ENCODE measurements at places on chromosomes 5 and 9.
A peak's percentile ranks its signal among the peaks of the same experiment; 100 is the strongest.

- DNase-seq: no peak
Observed at GRCh38 chr5:90930756-90931431, 372.3 kb downstream of the ADGRV1 start.

DNA sequence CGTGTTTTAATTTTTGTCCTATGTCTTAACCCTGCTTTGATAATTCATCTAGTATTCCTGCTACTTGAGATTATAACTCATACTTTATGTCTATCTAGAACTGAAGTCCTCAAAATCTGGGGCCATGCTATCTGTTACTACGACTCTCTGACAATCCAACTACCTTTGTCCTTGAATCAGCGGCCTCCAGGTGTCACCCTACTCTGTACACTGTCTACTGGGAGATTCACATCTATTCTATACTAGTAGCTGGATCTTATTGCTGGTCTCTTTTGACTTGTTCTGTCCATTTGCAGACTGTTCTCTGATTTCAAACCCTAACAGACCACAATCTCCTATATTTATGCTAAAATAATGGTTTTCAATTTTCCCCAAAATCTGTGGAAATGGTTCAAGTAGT is 225.5 kb upstream of the ELAVL2 start:
- no peak for DNase-seq

DNA sequence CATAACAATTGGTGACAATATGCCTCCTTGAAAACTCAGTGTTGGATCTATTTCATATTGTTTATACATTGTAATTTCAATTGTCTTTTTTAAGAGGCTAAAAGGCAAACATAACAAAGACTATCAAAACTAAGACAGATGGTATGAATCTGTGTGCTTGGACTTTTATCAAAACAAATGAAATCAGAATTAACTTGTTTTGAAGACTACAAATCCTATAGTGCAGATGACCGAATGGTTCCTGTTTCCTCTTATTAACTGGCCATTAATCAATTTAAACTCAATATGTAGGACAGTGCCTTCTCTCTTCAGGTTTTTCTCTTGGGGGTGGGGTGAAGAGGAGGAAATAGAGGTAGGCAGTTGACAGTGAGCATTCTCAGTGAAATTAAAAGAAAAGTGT is 366.9 kb upstream of the GRAMD2B start:
- no peak for DNase-seq

DNA sequence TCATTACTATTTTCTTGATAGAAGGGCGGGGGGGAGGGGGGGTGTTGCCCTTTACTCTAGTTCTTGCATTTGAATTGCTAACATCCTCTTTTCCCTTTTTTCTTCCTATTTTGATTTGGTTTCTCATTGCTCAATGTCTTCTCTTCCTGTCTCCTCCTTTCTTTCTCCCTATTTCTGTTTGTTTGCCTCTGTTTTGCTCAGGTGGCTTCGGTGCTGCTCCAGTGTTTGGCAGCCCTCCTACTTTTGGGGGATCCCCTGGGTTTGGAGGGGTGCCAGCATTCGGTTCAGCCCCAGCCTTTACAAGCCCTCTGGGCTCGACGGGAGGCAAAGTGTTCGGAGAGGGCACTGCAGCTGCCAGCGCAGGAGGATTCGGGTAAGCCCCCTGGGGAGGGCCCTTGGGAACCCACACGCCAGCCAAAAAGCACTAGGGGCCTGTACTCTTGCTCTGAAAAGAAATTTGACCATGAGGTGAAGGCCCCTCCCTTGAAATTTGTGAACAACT is 48.3 kb downstream of the FAM78A start:
- DNase-seq: no peak

DNA sequence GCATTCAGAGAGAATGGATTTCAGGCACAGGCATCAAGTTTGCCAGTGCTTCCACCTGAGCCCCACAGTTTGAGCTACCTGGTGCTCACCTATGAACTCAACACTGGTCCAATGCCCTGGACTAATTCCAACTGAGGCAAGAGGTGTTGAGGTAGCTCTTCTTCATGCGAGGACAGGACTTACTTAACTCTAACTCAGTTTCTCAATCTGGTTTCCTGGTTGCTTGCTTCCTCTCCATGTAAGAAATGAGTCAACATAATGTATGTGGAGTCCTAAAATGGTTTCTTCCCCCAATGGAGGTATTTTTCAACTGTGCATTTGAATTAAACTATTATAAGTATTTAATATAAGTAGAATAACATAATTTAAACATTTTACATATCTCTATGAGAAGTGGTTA is 523.6 kb upstream of the DAB2 start:
- no peak for DNase-seq

DNA sequence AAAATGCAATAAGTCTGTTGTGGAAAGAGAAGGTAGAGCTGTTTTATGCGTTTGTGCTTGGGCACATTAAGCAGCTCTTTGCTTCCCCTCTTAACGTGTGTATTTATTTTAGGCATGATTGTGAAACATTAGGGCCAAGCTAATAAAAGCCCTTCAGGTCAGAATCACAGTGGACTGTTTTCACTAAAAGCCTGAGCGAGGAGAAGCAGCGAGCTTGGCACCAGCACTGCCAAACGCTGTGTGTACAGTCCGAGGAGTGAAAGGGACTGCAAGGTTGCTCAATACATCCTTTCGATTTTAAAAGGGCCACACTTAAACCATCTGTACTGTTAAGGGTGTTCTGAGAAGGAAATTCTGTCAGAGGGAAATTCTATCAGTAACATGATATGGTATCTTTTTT is 107.2 kb upstream of the CKMT2 start:
- no peak for DNase-seq

DNA sequence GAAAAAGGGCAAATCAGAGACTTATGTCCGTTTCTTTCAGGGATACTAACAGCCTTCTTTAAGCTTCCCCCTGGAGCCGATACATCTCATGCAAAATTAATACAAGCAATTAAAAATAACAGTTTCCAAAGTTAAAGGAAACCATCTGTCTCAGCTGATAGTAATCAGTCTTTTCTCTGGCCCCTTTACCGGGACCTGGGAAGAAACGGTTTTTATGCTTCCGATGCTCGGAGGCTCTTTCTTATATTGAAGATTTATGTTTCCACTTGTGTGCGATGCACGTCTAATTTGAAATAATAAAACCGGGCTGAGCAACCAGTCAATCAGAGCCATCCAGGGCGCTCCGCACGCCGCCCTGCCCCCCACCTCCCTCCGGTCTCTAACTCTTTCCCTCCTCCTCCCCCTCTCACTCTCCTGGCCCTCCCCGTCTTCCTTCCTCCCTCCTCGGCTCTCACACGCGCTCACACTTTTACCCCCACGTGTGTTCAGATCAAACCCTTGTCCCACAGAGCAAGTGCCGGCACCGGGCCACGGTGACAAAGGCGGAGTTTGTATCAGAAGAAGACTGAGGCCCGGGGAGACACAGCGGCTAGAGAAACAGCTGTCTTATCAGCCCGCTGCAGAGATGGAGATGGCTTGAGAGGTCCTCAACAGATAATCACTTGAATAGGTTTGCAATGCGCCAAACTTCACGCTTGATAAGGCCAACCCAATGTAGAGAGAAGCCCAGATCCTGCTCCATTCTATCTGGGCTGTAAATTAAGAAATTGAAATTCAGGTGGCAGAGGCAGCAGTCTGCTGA is 5.1 kb upstream of the ELAVL2 start:
- no peak for DNase-seq

GRCh38 chr5:141477044-141477575 is 1.3 kb downstream of the PCDHGC3 start:
- no peak for DNase-seq

- no peak for DNase-seq
Observed at GRCh38 chr9:114006931-114007691, 71.0 kb downstream of the AMBP start.

GRCh38 chr9:71806901-71807307 is 38.6 kb upstream of the CEMIP2 start:
- DNase-seq: peak; percentile 66

DNA sequence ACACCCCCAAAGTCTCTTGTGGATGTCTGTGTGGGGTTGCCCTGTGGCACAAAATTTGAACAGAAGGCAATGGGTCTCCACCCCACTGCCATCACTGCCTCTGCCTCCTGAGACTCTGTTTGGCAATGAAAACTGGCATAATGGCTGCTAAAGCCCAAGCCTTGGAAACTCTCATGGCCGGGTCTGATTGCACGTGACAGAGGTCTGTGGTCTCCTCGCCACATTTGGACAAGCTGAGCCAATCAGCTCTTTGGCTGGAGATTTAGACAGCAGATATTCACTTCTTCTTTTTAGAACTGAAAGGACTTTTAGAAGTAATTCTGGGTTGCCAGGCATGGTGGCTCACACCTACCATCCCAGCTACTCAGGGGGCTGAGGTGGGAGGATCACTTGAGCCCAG is 5.5 kb downstream of the GGTA1 start:
- no peak for DNase-seq

GRCh38 chr5:15796557-15796956 is 296.6 kb downstream of the FBXL7 start:
- no peak for DNase-seq

GRCh38 chr5:103041071-103041676 is 78.8 kb downstream of the GIN1 start:
- DNase-seq: peak; percentile 11

DNA sequence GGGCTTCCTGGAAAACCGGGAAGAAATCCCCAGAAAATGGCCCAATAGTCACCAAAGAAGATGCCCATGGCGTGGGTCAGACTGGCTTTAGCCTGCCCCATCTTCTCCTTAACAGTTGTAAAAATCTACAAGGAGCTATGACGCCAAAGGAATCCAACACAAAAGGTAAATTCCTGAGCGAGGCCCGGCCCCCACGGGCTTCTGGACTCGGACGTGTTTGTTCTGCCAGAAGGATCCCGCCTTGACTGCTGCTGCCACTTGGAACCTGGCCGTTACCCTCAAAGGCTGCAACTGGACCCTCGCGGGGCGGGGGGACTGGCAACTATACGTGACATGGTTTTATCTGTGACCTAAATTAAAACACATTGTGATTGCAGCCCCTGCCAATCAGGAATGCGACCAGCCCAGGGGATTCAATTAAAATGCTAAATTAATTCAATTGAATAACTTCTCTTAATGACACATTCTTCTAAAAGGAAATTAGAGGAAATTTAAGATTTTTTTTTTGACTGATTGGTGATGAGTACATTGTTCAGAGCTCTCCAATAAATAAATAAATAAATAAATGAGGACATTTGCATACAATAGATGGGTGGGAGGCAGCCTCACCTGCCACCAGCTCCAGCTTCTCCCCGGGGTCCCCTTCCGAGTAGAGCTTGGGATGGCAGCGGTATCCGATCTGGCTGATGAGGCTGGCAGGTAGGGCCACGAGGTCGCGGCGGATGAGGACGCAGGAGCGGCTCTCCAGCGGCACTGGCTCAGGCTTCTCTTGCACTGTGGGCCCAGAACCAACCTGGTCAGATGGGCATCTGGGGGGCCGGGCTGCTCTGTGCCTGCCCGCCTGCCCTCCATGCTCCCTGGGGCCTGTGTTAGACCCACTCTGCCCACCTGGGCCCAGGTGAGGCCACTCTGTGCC is 54.7 kb upstream of the UBAC1 start:
- DNase-seq: no peak

GRCh38 chr9:36832164-36832795 is 201.8 kb downstream of the PAX5 start:
- DNase-seq: no peak

DNA sequence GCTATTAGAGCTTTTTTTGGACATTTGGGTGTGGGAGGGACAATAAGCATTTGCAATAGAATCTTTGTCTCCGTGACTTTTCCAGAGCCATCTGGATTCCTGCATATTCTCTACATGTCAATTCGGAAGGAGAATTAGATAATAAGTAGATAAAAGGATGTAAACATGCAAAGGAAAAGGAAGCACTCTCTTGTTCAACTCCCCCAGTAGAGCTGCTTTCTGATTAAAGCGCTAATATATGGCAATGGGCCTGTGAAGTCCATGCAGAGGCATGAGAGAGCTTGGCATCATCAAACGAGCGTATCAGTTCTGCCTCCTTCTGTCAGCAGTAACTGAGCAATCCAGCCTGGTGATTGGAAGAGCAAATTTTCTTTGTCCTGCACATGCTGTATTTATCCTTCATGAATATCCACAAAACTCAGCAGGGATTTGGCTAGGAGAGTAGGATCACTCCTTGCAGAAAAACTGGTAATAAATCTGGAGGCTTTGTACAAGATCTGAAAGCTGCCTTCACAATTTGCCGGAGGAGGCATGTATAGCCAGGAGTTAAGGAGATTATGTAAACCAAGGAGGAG is 1752.9 kb downstream of the MAT2B start:
- no peak for DNase-seq

Data from CD4-positive, CD25-positive, alpha-beta regulatory T cell (primary cell).